GM12892 (cell line): ENCODE measurements at places on chromosomes 16 and 17.

GRCh38 chr17:77364381-77364911 lies 223.7 kb downstream of the SEC14L1 start:
- DNase-seq, result no peak

- no peak for DNase-seq
Observed at GRCh38 chr17:7886227-7887037, 2.2 kb upstream of the CHD3 start.

- no peak for DNase-seq
Observed at GRCh38 chr17:42566215-42566882, 551 bp upstream of the MLX start.

- DNase-seq, result no peak
Observed at GRCh38 chr17:27486741-27487140, 30.5 kb downstream of the KSR1 start.

- no peak for DNase-seq
Observed at GRCh38 chr16:57742543-57742942, 7.0 kb downstream of the KATNB1 start.

DNA sequence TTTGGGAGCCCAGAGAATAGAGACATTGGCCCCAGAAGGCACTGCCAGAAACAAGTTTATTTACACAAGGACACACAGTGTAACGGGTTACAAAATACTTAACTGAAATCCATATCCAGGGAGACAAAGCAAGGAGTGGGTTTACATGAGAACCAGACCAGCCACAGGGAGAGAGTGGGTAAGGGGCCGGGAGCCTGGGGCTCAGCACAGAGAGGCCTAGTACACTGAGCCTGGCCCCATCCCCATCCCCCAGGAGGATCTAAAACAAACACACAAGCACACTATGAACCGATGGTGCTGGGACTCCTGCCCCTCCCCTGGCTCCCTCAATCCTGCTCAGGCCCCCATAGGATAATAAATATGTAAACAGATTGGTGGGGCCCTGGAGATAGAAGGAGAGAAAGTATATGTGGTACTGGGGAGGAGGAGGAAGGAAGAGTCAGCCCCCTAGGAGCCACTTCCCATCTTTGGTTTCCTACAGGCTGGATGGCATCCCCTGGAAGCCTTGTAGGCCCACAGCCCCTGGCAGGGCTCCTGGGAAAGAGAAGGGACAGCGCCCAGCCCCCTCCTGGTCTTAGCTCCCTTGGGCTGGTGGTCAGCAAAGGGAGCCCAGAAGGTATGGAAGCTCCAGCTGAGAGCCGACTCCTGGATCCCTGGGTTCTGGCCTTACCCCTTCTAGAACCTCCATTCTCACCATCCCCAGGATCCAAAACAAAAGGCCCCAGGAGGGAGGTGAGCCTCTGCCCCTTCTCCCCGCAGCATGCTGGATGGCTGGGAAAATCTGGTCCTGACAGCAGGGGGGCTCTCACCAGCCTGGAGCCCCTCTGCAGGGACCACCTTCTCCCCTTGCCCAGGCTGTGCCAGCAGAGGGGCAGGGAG lies 6.4 kb downstream of the G6PC3 start:
- DNase-seq, result no peak

DNA sequence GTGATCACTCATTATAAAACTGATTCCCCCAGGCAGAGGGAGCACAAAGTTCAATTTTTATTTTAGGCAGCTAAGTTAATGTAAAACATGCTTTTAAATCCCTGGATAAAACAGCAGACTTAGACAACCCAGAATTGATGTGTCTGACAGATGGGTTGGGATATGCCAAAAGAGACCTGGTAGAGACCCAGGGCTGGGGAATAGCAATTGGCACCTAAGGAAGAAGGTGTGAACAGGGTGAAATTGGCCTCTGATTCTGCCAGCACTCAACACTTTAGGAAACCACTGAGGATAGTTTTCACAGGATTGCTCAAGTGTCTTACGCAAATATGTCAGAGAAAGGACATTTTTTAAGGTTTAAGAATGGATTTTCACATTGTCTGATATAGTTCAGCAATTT lies 938.2 kb upstream of the CDH8 start:
- DNase-seq, result no peak

GRCh38 chr16:30509081-30509765 lies 17.1 kb downstream of the ZNF768 start:
- no peak for DNase-seq

DNA sequence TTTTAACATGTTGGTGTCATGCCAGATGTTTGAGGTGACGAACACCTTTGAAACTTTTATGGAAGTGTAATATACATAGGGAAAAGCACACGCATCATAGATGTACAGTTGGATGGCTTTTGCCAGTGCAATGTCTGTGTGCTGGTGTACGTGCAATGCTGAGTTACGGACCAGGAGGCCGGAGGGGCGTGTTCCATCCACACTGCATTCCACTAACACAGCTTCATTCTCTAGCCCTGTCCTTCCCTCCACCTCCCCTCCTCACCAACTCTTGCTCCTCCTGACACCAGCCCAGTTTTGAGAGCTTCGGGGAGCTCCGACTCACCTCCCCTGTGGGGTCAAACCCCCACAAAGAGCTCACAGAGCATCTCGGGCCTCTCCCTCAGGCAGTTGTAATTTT lies 358.8 kb downstream of the C16orf95 start:
- no peak for DNase-seq

DNA sequence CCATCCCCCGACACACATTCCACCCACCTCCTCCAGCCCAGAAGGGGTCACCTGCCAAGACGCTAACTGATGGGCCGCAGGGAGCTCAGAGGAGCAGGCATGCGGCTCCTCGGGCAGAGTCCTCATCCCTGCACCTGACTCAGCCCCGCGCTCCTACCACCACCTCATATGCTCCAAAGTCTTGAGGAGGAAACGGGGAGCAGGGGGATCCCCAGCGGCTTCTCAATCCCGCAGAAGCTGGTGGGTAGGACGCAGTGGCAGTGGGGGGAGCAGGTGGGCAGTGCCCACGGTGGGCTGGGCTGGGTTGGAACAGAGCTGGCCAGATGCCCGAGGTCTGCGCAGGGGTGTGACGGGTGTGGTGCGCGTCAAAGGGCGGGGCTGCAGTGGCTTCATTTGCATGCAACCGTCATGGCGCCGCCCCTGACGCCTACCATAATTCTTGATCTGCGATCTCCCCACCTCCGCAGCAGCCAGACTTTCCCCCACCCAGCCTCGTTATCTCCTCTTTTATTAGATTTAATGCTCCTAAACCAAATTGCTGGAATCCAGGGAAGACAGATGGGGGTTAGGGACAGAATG lies 39.0 kb upstream of the EMP2 start:
- DNase-seq, result no peak

DNA sequence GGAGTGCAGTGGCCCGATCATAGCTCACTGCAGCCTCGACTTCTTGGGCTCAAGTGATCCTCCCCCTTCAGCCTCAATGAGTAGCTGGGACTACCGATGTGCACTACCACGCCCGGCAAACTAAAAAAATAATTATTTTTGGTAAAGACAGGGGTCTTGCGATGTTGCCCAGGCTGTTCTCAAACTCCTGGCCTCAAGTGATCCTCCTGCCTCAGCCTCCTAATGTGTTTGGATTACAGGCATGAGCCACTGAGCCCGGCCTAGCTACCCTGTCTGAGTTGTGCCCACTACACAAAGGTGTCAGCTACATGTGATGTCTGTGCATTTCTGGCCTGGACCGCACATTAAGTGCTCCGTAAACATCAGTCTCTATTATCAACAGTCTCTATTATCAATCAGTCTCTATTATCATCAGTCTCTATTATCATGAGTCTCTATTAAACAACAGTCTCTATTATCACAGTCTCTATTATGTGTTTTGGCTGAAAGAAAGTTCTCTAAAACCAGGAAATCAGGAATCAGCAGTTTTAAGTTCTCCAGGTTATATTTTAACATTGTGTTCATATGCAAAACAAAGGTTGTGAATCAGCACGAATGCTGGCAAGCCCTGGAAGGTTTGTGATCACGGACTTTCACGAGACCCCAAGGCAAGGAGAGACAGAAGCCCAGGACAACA lies 721 bp upstream of the WWOX start:
- no peak for DNase-seq
